Effector CD4-positive, alpha-beta T cell (primary cell): ENCODE measurements at places on chromosomes 3 and 15.

- no peak for DNase-seq
Observed at GRCh38 chr3:124413989-124414598, 316.2 kb upstream of the UMPS start.

GRCh38 chr3:51802106-51802703, 23.2 kb upstream of the IQCF6 start:
- no peak for DNase-seq

DNA sequence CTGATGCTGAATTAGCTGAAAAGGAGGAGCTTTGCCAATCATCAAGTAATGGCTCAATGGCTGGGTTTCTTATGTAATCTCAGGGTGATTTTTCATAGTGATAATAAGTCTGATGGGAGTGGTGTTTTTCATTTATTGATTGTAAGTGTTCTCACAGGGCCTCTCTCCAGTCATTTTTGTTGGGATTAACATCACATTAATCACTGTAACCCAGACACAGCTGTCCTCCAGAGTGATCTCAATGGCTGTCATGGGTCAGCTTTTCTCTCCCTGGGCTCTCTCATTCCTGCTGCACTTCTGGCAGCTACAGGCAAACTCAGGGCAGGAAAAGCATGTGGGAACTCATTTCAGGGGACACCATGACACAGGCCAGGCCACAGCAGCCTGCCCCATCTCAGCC, 162.9 kb downstream of the LRTM1 start:
- no peak for DNase-seq

GRCh38 chr3:126872701-126873342, 110.1 kb upstream of the PLXNA1 start:
- DNase-seq: no peak

DNA sequence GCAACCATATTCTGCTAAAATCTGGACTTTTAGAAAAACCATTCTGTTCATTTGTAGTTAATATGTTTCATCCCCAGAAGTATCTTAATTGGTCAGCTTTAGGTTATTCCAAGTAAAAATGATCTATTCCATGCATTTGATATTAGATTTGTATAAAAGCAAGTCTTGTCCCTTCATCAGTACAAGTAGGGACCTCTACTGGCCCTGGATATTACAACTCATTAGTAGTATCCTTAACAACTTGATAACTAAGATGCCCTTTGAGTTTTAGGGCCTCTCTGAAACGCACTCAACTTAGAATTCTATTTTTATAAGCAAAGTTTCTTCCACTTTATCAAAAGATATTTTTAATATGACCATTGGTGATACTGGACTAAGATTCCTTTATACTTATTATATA, 25.3 kb upstream of the SELENOT start:
- no peak for DNase-seq

DNA sequence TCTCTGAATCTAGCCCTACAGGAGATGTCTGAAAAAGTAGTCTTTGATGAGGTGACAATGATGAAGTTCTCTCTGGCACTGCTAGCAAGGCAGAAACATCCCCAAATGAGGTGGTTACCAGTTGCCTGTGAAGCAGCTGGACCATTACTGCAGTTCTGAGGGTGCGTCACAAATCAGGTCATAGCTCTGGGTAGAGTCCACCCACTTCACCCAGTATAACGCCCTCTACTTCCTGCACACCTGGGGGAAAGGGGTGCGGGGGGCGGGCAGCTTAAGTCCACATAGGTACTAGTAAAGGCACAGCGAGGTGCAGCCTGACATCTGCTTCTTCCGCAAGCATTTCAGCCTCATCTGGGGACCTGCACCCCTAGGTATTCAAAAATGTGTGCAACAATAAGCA, 13.4 kb upstream of the SATB1 start:
- DNase-seq: peak; percentile 43

- DNase-seq: no peak
Observed at GRCh38 chr3:45682786-45683185, 6.4 kb upstream of the SACM1L start.

- DNase-seq: peak; percentile 73
Observed at GRCh38 chr15:40857601-40858341, 13.9 kb downstream of the SPINT1 start.

- no peak for DNase-seq
Observed at GRCh38 chr3:69236812-69237707, 114.7 kb upstream of the LMOD3 start.

DNA sequence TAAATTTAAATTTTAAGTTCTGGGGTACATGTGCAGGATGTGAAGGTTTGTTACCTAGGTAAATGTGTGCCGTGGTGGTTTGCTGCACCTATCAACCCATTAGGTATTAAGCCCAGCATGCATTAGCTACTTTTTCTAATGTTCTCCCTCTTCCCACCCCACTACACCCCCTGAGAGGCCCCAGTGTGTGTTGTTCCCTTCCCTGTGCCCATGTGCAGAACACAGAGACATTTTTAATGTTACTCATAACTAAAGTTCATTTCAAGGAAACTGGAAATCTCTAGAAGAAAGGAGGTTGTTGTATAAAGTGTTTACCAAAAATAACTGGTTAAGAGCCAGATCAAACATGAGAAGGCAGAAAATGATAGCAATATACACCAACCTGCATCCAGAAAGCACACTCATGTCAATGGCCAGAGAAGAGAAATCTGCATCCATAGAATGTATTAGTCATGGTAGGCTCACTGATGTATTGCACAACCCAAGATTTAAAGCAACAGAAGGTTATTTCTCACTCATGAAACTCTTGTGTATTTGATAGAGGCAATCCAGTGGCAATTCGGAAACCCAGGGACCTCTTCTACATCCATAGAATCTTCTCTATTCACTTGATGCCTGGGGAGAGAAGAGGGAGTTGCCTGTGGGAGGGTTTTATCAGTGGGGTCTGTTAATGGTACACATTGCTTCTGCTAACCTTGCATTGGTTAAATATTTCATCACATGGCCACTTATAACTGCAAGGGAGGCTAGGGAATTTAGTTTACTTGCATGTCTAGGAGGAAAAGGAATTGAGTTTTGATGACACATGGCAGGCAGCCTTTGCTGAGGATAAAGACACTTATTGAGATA, 321.9 kb upstream of the RASGRP1 start:
- DNase-seq: no peak

DNA sequence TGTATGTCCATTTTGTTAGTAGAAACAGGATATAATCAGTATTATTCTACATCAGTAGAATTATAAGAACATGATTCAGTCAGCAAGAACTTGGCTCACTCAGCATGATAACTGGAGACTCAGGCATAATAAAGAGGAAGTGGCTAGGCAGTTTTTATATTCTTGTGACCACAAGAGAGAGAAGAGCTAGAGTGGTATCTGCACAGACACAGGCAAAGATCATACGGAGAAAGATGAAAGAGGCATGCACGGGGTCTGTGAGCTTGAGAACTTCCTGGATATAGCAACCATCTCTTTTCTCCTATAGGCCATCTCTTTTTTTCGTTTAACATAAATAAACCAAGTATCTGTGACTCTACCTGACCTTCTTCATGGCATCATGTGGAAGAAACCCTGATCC, 46.8 kb downstream of the MYO5A start:
- peak; percentile 41 for DNase-seq

GRCh38 chr15:90782442-90782841, 65.3 kb downstream of the BLM start:
- DNase-seq: no peak

GRCh38 chr3:67995206-67995605, 340.8 kb upstream of the SUCLG2 start:
- no peak for DNase-seq

GRCh38 chr3:138289701-138290100, 40.0 kb downstream of the NME9 start:
- DNase-seq: no peak

- no peak for DNase-seq
Observed at GRCh38 chr15:86236356-86237110, 156.9 kb downstream of the AGBL1 start.

- DNase-seq: no peak
Observed at GRCh38 chr3:196162679-196163078, 48.5 kb downstream of the ZDHHC19 start.

- no peak for DNase-seq
Observed at GRCh38 chr15:55742927-55743728, at the start of gene PRTG. PRTG (minus strand) TSS chr15:55743152; CDS start chr15:55742931, 221 bp downstream.

DNA sequence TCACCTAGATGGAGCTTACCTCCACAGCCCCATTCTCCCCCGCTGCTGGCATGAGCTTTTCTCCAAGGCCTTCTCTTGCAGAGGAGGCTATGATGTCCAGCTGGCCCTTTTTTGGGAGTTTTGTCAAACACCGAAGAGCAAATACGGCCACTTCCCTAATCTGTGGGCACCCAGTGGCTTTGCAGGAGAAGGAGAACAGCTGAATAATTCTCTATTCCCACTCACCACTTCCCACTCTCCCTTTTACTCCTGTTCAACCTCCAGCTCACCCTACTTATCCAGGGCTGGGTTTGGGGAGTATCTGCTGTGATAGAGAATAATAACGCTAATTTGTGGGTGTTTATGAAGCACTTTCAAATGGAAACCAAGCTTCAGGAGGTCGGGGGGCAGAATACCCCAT, 93.0 kb downstream of the AAGAB start:
- DNase-seq: no peak

DNA sequence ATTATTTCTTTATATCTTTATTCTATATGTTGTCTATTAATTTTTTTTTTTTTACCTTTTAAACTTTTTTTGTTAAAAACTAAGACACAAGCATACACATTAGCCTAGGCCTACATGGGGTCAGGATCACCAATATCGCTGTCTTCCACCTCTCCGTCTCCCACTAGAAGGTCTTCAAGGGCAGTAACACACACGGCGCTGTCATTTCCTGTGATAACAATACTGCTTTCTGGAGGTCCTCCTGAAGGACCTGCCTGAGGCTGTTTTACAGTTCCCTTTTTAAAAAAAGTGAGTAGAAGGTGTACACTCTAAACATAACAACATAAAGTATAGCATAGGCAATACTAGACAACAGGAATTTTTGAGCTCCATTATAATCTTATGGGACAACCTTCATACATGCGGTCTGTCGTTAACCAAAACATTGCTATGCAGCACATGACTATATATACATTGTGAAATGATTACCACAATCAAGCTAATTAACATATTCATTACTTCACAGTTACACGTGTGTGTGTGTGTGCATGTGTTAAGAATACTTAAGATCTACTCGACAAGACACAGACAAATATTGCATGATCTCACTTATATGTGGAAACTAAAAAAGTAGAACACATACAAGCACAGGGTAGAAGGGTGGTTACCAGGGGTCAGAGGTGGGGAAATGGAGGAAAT, 20.8 kb downstream of the RAB6B start:
- DNase-seq: no peak

DNA sequence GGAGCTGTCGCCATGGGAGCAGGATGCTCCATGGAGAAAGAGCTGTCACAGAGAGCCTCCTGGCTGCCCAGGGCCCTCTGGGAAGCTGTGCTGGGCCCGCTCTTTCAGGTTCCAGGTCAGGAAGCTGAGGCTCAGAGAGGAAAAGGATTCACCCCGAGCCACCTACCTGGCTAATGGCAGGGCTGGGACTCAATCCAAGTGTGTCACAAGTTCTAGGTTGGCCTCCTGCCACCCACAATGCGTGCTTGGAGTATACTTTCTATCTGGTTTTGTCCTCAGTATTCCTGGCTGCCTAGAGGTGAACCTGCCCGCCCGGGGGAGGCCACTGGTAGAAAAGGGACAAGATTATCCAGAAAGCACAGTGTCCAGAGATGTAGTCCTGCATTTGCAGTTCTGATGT, 23.6 kb downstream of the FAH start:
- no peak for DNase-seq

GRCh38 chr15:71386005-71386404, 270.7 kb downstream of the THSD4 start:
- DNase-seq: no peak

DNA sequence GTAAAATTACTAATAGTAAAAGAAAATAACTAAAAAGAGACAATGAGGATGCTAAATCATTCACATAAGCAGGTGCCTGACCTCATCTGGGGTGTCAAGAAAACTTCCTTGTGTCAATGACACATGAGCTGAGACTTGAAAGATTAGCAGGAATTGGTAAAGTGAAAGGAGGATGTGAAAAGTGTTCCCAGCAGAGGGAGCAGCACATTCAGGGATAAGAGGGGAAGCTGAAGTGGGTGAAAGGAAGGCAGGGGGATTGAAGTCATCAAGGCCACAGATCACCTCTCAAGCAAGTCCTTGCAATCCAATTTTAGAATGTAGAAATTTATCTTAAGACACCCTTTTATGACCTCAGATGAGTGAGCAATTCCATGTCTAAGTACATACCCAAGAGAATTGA, 60.2 kb upstream of the ACP3 start:
- DNase-seq: no peak

- DNase-seq: no peak
Observed at GRCh38 chr15:80052597-80053304, 6.7 kb upstream of the ZFAND6 start.
